T1000 (cell line): ENCODE measurements at places on chromosomes 3 and 15.

DNA sequence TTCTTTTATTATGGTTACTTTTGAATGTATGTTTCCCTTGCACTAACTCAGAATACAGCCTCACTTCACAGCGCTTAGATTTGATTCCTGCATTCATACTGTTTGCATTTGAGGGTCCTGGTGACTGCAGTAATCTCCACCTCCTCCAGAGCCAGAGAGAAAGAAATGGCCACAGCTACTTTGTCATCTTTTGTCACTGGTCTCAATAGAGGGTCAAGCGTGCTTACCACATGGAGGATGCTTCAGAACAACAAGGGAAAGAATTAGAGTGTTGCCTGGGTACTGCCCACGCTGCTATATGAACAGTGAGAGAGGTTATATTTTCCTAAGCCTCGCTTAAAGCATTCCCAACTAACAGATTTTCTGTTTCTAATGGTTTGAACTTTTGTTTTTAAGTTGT is 190.1 kb downstream of the TP63 start:
- no peak for DNase-seq

- no peak for DNase-seq
Measured at GRCh38 chr15:39953521-39953920, 19.6 kb downstream of the EIF2AK4 start.

- no peak for DNase-seq
Measured at GRCh38 chr3:32500880-32501782, 1.5 kb downstream of the CMTM6 start.

- DNase-seq = no peak
Measured at GRCh38 chr3:156681002-156681401, 6.6 kb downstream of the TIPARP start.

GRCh38 chr15:99477791-99478471 is 87.9 kb upstream of the MEF2A start:
- DNase-seq = no peak

- DNase-seq = peak; percentile 32
Measured at GRCh38 chr15:35545316-35545823, 595 bp downstream of the DPH6 start.

DNA sequence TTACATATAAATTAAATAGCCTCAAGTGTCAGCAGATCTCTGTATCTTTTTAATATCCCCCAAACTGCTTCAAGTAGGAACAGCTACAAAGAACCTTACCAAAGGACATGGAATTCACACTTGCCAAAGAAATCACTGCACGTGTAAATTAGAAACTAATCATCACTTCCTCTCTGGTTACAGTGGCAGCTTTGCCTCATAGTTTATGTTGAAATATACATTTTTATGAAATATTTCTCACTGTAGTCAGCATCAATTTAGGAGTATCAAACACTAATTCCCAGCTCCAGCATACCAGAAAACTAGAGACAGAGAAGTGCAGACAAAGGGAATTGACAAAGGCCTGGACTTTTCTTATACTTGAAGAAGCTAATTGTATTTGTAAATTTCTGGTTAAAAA is 260.9 kb downstream of the TIGIT start:
- no peak for DNase-seq

- no peak for DNase-seq
Measured at GRCh38 chr3:15660055-15660935, 58.8 kb downstream of the BTD start.

DNA sequence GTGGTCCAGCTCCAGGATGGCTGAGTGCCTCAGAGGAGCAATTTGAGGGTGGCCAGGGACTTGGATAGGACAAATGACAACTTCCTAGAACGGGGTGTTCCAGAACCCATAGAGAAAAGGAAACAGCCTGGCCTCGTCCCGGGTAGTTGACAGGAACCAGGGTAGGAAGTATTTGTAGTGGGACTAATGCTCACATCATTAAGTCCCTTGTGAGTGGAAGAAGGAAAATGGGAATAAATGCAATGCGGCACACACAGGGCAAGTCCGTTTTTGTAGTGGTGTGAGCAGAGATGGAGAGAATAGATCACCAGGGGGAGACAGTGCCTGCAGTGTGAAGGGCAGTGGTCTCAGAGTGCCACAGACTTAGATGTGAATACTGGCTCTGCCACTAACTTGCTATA is 19.6 kb downstream of the TIMP4 start:
- peak; percentile 21 for DNase-seq

DNA sequence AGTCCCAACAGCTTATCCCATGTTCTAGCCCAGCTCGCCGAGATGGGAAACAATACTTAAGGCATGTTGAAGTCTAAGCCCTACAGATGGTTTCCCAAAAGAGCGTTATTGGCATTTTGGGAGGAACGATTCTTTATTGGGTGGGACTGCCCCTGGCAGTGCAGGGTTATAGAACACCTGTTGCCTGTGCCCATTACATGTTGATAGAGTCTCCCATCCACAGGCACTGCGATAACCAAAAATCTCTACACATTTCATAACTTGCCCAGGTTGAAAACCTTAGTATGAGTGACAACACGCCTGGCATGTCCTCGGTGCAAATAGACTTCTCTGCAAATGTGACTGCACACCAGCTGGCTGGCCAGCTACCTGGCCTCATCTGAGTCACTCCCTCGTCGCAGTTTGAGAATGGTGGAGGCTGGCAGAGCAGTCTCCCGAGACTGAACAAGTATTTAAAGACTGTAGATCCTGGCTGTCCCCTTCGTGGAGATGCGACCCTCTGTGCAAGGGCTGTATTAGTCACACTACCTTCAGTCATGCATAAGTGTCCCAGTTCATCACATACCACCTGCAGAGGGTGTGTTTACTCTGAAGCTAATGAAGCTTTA is 18.7 kb downstream of the ZNF80 start:
- no peak for DNase-seq

- DNase-seq = no peak
Measured at GRCh38 chr15:68218847-68219798, 10.4 kb downstream of the CLN6 start.

DNA sequence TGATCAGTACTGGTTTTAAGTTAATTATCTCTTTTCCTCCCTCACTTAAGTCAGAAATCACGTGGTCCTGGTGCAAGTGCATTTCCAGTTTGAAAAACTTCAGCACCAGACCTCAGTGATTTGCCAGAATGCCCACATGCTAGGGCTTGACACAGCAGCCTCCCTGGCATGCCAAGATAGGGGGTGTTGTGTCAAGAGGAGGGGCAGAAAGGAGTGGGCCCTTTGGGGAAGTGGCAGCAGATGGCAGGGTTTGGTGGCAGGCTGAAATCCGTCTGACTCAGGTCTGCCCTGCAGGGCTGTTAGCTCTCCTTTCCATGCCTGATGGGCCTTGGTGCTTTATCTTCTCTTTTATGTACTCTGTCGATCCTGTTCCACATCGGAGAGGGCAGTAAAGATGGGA is 23.4 kb downstream of the PXK start:
- no peak for DNase-seq

GRCh38 chr15:60569596-60569995 is 90.7 kb upstream of the ICE2 start:
- DNase-seq = no peak

DNA sequence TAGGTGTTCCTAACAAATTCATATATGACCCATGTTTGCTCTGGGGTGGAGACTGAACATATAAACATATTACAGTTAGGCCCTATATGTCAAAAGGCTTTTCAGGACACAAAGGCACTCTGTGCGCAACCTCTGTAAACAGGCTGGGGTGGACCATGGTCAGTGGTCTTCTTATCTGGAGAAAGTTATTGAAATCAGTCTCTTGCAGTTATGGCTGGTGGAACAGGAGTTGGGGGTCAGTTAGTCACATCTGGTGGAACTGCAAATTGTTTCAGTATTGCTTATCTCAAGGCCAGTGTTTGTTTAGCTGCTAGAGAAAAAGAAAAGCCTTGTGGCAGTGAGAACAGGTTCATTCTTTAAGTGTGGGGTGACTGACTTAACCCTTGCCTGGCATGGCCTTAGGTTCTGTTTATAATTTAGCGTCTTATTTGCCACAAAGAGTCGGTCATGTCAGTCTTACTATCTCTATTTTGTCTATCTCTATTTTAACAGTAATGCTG is 5.9 kb upstream of the GP9 start:
- no peak for DNase-seq

DNA sequence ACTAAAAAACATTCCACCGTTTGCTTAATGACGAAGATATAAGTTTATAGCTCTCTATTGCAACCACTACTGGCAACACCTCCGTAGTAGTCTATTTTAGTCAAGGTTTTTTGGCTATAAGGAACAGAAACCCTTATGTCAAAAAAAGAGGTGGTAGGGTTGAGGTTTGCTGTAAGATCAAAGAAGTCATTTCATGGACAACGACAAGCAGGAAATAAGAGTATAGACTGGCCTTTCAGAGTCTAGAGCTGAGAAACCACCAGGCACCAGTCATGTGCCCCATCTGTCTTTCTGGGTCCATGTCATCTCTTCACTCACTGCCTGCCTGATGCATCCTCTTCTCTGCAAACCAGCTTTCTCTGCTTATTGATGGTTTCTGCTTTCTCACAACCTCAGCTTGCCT is 42.7 kb downstream of the THBS1 start:
- DNase-seq = no peak

DNA sequence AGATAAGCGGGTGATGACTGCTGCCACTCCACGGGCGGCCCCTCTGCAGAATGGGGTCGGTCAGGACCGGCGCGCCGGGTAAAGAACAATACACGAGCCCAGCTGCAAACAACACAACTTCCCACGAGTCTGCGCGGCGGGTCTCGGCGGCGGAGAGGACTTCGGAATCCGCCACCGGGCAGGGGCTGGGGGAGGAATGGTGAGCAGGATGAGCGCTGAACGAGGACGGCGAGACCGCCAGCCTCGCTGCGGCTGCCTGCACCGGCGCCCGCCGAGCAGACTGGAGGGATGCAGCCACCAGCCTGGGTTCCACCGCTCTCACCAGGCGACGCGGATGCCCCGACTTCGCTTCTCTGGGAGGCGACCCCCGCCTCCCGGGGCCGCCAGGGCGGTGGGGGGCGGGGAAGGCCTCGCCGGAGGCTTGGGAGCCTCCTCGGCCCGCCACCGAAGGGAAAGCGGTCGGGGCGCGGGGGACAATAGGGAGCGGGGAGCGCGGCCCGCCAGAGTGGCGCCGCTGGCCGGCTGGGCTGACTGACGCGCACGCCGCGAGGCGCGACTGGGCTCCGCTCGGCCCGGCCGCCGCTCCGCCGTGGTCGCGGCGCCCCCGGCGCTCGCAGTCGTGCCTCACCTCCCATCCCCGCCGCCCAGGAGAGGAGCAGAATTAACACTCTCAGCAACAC is 515 bp downstream of the ADAM10 start:
- peak; percentile 2 for DNase-seq

GRCh38 chr15:59407946-59408345 is 30.0 kb upstream of the FAM81A start:
- no peak for DNase-seq

GRCh38 chr3:13385373-13385965 is 34.7 kb downstream of the NUP210 start:
- no peak for DNase-seq

GRCh38 chr15:39427705-39428104 is 153.2 kb upstream of the THBS1 start:
- DNase-seq = no peak

GRCh38 chr3:3119393-3119851 is 7.3 kb upstream of the TRNT1 start:
- no peak for DNase-seq

DNA sequence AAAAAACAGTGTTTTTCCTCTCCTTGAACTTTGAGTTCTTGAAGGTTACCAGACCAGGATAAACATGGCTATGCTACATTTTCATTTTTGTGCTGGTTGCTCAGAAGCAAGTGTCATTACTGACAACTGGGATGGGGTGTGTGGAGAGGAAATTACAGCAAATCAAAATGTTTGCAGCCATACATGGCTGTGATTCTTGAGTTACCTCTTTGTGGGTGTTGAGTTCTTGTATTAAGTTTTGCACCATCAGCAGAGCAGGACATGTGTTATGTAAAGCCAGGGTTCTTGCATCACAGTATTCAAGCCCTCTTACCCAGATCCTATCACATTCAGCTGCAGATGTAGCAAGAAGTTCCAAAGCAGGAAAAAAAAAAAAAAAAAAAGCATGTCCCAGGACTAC is 53.9 kb upstream of the ATOSA start:
- DNase-seq = no peak

DNA sequence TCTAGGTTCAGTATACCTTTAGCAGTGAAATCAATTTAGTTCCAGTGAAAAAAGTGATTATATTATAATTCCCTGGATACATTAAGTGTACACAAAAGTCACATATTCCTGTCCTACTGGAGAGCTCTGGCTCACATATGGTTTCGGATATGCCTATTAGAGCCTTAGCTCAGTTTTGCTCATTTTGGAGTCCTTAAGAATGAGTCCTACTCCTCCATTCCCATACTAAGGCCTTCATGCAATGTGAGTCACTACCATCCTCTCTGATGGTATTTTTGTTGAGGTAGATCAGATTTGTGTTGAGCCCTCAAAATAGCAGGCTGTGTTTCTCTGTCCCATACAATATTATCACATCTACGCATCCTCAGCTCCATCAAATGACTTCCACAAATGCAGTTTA is 294.2 kb upstream of the COL8A1 start:
- DNase-seq = no peak

DNA sequence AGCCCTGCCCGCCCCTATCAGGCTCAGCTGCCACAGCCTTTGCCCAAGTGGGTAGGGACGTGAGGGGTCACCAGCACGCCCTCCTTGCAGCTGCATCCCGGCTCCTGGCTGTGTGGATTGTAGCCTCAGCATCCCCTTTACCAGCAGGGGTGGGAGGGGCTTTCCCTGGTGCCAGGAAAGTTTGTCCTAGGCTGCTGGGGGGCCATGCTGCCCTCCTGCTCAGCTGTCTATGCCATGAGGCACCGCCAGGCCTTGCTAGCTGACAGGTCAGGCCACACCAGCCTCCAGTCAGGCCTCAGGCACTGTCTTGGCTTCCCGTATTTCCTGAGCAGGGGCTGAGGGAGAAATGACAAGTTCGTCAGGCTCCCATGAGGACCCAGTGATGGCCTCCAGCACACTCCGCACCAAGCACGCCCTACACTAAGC is 32.3 kb downstream of the TKT start:
- no peak for DNase-seq

DNA sequence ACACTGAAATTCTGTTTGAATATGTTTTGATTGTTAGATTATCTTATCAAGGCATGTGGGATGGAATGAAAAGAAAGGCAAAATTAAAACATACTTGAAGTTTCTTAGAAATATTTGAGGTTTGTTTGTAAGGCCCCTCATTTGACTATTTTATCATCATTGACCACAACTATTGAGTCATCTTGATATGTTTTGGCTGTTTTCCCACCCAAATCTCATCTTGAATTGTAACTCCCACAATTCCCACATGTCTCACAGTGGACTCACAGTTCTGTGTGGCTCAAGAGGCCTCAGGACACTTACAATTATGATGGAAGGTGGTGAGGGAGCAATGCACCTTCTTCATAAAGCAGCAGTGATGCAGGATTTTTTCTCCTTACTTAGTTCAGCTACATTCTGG is 917.1 kb downstream of the PLOD2 start:
- peak; percentile 18 for DNase-seq

- DNase-seq = no peak
Measured at GRCh38 chr3:17938313-17938712, 195.9 kb upstream of the TBC1D5 start.

DNA sequence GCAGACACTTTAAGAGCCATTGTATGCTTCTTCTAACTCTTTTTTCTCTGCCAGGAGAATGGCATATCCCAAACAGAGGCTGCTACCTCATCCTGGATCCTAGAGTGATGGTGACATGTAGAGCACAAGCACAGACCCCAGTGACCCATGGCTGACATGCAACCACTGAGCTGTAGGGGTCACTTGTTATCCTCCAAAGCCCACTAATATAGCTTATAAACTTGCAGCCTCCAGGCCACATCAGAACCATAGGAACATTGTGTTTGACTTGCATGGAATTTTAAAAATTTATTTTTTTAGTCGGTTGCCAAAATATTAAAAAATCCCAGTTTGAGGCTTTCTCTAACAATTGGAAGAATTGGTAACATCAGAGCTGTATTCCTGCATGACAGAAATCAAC is 283.0 kb upstream of the WNT5A start:
- no peak for DNase-seq
